ENCODE measurements at places on chromosomes 12 and 14. TPM values are rescaled to one million over a fixed set of nuclear protein-coding genes. Genes with fewer than 3 reads are reported as not detected.

DNA sequence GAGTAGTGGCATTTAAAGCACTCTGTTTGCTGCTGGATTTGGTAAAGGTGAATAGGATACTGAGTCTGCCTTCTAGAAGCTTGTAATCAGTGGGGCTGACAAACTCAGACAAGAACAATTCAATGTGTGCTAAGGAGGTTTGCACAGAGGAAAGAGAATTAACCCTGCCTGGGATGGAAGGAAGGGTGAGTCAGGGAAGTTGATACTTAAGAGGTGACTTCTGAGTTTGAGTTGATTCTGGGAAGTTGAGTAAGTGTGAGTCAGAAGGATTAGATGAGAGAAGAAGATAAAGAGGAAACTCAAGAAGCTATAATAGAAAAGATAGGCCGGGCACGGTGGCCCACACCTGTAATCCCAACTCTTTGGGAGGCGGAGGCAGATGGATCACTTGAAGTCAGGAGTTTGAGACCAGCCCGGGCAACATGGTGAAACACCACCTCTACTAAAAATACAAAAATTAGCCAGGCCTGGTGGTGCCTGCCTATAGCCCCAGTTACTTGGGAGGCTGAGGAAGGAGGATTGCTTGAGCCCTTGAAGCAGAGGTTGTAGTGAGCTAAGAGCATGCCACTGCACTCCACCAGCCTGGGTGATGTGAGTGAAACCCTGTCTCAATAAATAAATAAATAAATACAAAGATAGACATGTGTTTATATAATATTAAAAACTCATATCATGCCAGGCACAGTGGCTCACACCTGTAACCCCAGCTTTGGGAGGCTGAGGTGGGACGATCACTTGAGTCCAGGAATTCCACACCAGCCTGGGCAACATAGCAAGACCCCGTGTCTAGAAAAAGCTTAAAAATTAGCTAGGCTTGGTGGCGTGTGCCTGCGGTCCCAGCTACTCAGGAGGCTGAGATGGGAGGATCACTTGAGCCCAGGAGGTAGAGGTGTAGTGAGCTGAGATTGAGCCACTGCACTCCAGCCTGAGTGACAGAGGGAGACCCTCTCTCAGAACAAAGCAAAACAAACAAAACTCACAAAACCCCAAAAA lies 126.8 kb upstream of the CPM start:
- peak; percentile 80 for DNase-seq

DNA sequence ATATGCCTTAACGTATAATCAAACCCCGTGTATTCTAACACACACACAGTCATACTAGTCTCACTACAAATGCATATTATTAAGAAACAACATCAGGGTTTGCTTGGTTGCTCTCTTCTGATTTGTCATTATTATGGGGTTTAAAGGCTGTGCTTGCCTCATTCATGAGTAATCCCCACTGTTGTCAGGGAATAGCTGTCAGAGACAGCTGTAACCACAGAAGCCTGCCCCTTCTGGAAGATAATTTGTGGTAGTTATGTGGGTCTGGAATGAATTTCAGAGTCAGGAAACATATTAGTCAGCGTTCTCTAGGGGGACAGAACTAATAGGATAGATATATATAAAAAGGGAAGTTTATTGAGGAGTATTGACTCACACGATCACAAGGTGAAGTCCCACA lies 456.9 kb upstream of the TMEM132C start:
- peak; percentile 97 for DNase-seq

DNA sequence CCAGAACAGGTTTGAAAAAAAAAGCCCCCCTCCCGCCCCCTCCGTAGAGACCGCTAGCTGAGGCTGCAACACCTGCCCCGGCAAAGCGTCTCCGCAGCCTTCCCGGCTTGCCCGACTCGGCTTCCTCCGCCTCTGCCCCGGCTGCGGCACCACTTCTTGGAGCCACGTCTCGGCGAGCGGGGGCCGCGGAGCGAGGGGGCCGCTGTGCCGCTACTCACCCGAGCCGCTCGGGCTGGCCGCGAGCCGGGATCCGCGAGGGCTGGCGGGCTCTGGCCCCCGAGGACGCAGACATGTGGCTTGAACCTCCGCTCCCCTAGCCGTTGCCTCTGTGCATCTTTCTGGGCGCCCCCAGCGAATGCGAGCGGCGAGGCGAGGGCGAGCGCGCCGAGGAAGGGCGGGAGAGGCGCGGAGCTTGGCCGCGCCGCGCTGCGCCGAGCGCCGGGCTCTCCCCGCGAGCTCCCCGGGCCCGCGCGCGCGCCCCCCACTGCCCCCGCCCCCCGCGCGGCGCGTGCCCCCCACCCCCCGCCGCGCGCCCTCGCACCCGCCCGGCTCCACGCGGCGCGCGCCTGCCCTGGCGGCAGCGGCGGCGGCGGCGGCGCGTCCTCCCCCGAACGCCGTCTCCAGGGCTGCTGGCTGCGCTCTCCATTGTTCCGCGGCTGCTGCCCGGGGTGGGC lies 249.5 kb downstream of the APAF1 start:
- DNase-seq = no peak

GRCh38 chr14:91580876-91581577 lies 70.9 kb upstream of the PPP4R3A start:
- DNase-seq = no peak

GRCh38 chr14:103056322-103057027 lies 874 bp downstream of the CDC42BPB start:
- peak; percentile 54 for DNase-seq

SNX6 gene
- 258 TPM for total RNA-seq

GYS2 gene
- total RNA-seq = not detected

ETV6 gene
- total RNA-seq = 6.1 TPM

DNA sequence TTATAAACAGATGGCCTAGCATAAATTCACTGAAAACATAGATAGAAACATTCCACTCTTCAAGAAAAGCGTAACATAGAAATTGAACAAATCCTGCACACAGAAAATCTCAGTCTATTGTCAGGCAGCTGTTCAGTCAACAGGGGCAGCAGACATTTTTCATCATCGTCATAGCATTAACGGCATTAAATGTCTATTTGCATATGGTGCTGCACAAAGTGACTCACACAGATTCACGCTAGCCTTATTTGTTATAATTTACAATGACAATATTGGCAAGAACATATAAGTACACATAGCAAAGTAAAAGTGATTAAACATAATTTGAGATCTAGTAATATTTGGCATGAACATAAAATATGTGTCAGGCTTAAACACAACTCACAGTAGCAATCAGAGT lies 95.7 kb downstream of the CEP128 start:
- no peak for DNase-seq

DNA sequence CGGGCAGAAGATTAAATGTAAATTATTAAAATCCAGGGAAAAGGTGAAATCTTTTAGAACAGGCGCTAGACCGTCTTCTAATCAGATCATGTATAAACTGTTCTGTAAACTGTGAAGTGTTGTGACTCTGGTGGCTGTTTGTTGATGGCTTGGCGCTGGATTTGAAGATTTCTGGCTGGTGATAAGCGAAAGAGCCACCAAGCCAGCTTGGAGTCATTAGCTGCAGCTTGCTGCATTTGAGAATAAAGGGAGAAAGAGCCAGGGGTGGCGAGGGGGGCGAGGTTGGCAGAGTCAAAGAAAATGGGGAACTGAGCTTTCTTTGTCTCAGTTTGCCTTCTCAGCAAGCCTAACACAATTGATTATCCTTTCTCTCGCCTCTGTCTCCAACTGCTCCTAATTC lies 8.0 kb downstream of the SYNDIG1L start:
- DNase-seq = no peak
